CD4-positive, alpha-beta T cell treated with Interleukin-21 for 1 hour (primary cell): ENCODE measurements at places on chromosomes 1 and 21.

- no peak for DNase-seq
Measured at GRCh38 chr1:39944410-39945112, 10.4 kb upstream of the MFSD2A start.

GRCh38 chr1:56065729-56066128 lies 513.6 kb downstream of the PLPP3 start:
- no peak for DNase-seq

GRCh38 chr1:201253411-201253810 lies 29.9 kb upstream of the PKP1 start:
- DNase-seq: no peak

DNA sequence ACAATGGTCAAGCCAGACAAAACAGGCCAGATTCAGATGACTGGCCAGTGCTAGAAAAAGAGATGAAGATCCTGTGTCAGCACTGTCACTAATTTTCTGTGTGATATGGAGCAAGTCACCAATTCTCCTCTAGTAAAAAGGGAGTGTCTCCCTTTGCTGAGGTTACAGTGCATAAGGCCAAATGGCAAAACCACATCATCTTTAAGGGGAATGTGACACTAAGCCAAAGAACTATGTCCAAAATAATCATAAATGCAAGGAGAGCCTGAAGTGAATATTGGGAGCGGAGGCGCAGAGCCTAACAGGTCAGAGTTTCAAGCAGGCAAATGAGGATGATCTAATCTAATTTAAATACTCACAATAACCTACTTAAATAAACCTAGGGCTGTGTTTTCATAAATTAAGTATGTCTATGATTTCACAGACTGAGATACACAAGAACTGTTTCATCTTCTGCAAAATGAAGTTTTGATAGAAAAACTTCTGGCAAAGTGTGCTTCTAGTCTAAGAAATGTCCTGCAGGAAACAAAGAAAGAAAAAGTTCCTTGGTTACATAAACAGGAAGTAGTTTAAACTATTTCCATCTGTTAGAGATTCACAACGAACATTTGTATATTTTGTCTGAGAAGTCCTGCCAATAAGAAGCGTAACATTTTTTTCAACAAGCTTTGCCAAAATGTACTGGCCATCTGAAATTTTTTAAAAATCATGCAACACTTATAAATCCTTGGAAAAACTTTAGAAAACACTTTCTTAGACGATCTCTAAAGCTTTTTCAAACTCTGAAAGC lies 290.2 kb downstream of the LRRC40 start:
- DNase-seq: no peak

DNA sequence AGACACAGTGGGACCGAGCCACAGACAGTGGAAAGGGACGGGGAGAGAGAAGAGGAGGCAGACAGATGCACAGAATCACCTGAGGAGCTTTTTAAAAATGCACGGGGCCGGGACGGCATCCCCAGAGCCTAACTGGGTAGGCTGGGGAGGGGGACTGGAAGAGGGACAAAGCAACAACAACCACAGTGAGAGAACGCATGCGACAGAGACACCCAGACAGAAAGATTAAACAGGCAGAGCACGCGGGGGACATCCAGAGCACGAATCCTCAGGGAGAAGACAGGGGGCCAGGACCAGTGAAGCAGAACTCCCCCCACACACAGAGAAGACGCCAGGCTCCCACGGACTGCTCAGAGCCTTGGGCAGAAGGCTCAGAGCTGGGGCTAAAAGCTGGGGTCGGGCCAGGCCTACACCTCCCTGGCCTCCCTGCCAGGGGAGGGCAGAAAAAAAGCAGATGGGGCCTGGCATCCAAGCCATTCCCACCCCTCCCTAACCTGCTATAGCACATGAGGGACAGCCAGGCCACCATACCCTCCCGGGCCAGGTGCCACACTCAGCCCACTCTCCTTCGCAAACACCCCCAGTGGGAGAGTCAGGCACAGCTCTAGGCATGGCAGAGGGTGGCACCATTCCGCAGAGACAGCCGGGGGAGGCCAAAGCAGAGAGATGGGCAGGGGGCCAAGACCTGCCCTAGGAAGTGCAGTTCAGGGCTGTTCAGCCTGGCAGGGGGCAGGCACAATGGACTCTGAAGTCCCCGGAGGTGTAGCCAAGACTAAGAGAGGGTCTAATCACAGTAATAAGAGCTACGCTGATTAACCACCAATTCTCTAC lies 29.8 kb upstream of the COL16A1 start:
- no peak for DNase-seq

DNA sequence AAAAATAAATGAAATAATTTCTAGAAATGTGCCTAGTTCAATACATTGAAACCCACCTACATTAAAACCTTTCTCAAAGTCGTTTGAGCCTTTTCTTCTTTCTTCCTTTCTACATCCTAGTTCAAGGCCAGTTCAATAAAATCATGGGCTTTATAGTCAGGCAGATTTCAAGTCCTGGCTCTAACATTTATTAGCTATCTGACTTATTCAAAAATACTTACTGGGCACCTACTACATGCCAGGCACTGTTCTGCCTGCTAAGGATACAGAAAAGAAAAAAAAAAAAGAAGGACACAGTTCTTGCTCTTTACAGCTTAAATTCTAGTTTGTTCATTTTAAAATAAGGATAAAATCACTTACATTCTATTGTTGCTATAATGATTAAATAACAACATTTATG lies 134.2 kb upstream of the FGGY start:
- no peak for DNase-seq

DNA sequence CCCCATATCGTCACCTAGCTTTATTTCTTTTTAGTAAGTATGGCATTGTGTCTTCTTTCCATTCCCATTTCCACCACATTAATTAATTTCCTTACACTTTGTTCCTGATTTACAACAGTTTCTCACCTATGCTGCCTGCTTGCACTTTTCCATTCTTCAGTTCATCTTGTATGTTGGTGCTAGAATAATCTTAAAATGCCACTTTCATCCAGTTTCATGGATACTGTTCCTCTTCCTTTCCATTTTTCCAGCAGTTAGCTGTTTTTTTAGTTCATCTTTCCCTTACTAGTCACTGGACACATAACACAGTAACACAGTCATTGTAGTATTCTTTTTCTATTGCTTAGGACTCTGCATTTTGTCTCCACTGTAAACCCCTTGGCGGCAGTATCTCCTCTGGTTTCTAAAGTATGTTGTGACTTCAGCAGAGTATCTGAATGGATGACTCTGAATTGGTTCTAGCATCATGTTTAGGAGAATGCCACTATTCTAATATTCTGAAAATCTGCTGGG lies 2.1 kb downstream of the CDC7 start:
- peak; percentile 7 for DNase-seq

DNA sequence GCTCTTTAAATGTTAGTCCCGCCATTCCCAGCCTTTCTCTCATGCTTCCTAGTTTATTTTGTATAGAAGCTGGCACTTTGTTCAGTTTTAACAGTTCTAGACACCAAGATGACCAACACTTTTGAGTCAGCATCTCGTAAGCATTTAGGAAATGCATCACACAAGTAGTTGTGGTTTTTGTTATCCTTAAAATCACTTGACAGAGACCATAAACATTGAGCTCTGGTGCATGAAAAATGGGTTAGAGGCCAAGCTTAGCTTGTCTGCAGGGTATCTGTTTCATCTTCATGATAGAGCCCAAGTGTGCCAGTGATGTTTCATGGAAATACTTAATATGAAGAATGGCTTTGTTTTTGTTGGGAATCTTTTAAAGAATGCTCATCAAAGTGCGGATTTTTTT lies 159.7 kb downstream of the DISP1 start:
- DNase-seq: no peak

DNA sequence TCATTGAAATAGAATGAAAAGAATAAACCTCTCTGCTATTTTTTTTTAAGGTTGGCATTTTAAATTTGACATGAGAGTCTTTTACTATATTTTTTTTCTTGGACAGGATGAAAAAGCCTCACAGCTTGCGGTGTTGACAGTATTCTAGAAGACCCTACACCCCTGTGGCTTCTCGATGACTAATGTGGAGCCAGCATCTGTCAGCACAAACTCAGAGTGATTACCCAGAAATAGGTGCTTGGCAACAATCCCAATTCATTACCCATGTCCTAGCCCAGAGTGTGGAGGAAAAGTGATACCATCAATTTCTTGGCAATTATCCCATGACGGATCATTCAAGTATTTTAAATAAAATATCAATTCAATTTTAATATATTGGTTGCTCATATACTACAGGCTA lies 186.8 kb upstream of the MAP1LC3C start:
- DNase-seq: no peak

- DNase-seq: no peak
Measured at GRCh38 chr1:179825798-179826460, 51.7 kb downstream of the TOR1AIP2 start.

GRCh38 chr21:43976661-43977060 lies 35.4 kb upstream of the TRAPPC10 start:
- no peak for DNase-seq

DNA sequence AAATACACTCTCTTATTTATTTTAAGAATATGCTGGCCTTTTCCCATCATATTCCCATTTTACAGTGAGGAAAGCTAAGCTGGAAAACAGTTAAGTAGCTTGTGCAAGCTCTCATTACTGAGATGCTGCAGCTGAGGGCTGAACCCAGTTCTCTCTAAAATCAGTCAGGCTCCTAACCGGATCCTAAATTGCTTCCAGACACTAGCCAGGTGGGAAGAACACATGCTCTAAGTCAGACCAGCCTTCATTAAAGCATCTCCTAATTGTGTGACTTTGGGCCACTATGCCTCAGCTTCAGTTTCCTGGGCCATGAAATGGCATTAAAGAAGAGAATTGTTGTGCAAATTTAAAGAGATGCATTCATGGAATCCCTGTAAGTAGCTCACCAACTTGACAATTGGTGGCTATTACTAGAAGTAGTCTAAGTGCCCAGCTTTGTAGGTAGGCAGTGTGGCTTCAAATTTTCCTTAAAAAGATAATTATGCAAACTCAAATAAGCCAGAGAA lies 228.4 kb downstream of the DAB1 start:
- DNase-seq: no peak

- DNase-seq: no peak
Measured at GRCh38 chr1:26724926-26725325, 29.1 kb downstream of the ARID1A start.

- DNase-seq: peak; percentile 11
Measured at GRCh38 chr1:165842671-165843129, 15.3 kb downstream of the UCK2 start.

DNA sequence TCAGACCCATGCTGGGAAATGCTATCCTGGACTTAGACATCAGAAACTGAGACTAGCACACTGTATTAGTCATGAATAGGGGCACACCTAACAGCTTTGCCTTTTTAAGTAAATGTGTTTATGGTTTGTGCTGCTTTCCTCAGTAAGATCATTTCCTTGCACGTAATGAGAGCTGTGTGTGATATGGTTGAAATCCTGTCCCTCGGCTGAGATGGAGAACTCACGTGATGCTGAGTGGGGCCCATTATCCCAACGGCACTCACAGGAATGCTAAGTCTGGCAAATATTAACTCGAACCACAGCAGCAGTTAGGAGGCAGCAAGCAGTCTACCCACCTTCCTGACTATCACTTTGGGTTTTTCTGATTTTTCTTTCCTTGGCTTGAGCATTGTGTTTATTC lies 38.2 kb downstream of the BCL9 start:
- DNase-seq: no peak

DNA sequence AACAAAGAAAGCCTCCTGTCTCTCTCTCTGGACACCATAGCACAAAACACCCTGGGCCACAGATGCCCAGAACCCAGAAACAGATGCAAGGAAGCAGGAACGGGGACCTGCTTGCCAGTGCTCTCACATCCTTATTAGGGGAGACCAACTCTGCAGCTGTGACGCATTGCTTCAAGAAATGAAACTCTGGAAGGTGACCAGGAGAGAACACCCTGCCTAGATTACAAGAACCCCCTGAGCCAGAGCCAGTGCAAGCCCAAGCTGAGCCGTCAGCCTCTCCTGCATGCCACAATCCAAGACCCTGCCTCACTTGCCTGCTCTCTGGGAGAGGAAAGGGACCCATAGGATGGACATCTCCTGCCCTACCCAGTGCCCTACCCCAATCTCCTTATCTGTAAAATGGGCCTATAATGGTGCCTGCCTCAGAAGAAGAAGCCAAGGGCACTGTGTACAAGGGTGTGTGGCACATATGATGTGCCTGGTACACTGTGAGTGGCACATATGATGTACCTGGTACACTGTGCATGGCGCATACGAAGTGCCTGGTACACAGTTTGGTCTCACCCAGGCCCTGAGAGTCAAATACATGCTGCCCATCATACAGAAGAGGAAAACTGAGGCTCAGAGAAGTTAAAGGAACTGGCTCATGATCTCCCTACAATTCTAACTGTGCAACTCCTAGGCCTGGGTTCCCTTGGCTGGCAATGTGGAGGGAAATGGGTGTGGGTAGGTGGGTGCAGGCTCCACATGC lies 16.8 kb upstream of the FAM131C start:
- no peak for DNase-seq

- no peak for DNase-seq
Measured at GRCh38 chr1:214854126-214854875, 228.2 kb upstream of the KCNK2 start.

DNA sequence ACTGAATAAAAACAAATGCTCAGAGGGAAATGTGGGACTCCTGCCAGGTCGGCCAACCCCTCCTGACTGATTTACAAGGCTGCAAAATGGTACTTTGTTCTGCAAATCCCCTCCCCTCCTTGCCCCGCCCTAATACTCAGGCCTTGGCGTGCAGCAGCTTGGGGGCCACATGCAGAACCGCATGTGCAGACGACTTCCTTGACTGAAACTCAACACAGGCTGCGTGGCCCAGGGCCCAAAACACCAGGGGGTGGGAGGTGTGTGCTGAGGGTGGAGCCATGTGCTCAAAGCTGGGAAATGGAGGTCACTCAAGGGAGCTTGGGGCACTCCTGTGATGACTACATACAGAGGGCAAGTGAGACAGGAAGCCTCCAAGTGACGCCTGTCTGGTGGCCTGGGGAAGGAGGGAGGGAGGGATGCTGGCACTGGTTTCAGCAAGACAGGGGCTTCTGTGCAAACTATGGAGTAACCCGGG lies 87.2 kb downstream of the MRPL37 start:
- DNase-seq: peak; percentile 49

GRCh38 chr21:45709173-45709572 lies 65.6 kb downstream of the PCBP3 start:
- DNase-seq: no peak

GRCh38 chr1:201154389-201155165 lies at the start of gene TMEM9:
Gene TMEM9, minus strand, starts transcription at chr1:201154474. Its CDS starts 551 bp downstream, at chr1:201153923.
- DNase-seq: peak; percentile 97

GRCh38 chr1:64950284-64950809 lies 16.0 kb downstream of the JAK1 start:
- DNase-seq: no peak

- no peak for DNase-seq
Measured at GRCh38 chr1:88917321-88918025, 26.1 kb upstream of the GTF2B start.

- DNase-seq: no peak
Measured at GRCh38 chr1:246081856-246082668, 425.0 kb downstream of the SMYD3 start.

DNA sequence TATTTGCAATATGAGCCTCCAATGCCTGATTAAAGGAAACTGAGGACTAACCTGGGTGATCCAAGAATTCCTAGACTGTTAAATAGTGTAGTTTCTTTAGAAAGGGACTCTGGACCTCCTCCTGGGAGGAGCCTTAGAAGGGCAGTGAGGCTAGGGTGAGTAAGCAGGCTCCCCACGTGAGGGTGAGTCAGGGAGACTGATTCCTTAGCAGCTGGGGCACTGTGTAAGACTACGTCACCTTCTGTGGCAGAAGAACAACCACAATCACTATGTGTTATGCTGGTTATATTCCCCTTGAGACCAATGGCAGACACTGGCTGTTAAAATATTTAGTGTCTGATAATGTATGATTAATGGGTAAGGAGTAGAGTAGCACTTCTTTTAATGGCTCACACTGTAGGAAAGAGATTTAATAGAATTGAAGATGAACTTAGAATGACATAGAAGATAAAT lies 53.3 kb upstream of the SYT14 start:
- DNase-seq: no peak
